ENCODE measurements at places on chromosomes 7 and 10.

DNA sequence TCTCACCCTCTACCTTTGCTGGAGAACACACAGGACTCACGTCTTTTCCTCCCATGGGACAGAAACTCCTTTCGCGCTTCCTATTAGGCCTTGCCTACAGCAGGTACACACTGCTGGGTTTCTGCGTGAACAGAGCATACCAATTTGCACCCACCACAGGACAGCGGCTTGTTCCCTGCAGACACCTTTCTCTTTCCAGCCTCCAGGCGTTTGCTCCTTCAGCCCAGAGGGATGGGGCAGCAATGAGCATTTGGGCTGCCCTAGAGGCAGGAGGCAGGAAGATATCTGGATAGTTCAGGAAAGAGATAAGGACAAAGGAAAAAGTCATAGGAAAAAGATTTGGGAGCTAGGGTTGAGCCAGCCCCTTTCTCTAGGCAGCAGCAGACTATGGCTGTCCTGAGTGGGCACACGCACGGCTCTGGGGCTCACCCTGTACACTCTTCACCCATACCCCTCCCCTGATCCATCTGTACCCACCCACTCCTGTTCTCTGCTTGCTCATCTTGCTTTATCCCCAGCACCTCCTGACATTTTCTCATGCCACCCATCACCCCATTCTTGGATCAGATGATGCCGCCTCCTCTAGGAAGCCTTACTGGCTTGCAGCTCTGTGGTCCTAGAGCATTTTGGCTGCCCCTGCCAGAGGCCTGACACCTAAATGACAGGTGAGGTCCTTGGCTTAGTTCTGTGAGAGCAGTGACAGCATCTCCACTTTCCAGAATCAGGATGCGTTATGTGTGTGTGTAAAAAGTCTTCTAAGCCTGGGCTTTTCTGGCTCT lies 40.7 kb upstream of the SPDYE3 start:
- DNase-seq = no peak

DNA sequence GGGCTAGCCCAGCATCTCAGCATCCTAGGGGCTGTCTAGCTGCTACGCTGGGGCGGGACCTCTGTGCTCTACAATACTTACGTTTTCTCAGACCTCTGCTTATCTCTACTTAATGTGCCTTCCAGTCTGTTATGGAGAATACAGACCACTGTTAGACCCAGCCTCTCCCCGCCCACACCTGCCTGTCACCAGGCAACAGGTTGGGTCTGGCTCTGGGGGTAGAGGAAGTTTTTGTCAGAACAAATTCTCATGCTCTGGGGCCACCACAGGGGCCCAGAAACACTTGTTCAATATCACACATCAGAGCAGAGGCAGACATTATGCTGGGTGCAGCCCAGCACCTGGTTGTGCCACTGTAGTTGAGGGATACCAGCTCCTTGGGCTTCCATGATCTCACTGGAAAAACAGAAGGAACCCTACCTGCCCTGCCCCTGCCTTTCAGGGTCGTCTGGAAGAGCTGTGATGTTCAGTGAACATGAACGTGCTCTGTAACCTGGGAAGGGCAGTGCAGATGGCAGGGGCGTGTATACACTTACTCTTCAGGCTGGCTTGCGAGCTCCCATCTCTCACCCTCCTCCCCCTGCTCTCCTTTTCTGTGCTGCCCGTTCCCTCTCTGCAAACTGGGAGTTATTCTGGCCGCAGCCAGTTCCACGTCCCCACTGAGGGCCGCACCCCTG lies 135.2 kb upstream of the PODXL start:
- DNase-seq = no peak

GRCh38 chr10:10222304-10222841 lies 795.3 kb upstream of the CELF2 start:
- no peak for DNase-seq

GRCh38 chr10:68597407-68597806 lies 37.3 kb downstream of the TET1 start:
- DNase-seq = no peak

GRCh38 chr7:128167042-128167701 lies 73.9 kb upstream of the LEP start:
- no peak for DNase-seq

DNA sequence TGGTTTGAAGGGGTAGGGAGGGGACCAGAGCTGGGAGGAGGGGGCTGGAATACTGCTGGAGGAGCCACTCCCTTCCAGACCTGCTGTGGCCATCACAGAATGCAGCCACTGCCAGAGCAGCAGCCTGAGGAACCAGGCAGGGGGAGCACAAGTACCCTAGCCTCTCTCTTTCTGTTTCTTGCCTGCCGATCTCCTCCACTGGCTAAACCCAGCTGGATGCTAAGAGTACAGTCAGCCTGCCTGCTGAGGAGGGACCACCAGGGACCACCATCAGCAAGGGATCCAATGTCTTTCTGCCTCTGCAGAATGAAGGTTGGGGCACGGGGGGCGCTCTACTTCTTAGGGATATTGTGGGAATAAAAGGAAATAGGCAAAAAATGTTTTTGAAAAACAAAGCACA lies 4.7 kb downstream of the BLVRA start:
- DNase-seq = no peak

DNA sequence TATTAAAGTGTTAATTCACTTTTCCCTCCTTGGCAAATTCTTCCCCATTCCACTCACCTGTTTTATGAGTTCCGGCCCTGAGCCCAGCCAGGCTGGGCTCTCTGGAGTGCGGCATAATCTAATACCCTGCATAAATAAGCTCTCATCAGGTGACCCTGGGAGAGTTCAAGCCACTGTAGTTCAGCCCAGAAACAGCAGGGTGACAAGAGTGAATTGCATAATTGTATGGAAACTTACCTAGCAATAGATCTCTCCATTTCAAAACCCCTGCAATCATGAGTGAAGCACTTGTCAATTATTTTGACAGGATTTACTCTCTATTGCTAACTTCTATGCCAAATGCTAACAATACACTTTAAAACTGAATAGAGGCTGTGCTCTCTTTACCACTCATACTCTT lies 94.7 kb downstream of the OSBPL3 start:
- no peak for DNase-seq

- DNase-seq = no peak
Observed at GRCh38 chr7:149721084-149721601, 52.2 kb downstream of the ZNF467 start.

GRCh38 chr7:82247814-82248433 lies 195.7 kb downstream of the CACNA2D1 start:
- no peak for DNase-seq

GRCh38 chr10:99908512-99908911 lies 101.2 kb downstream of the DNMBP start:
- DNase-seq = no peak

GRCh38 chr7:156956727-156957126 lies 7.2 kb downstream of the NOM1 start:
- DNase-seq = no peak

- DNase-seq = no peak
Observed at GRCh38 chr7:31545549-31545948, 31.7 kb downstream of the ITPRID1 start.

DNA sequence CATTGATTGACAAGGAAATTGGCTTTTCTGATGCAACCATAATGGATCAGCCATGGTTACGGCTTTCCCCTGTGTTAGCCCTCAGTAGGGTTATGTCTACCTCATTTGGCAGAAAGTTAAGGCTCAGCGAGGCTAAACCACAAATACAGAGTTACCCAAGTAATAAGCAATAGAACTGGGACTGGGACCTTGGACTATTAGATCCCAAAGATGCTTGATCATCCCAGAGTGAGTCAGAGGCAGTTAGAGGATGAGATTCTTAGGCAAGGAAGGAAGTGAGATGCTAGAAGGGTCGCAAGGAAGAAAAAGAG lies 401.4 kb downstream of the TNS3 start:
- no peak for DNase-seq

DNA sequence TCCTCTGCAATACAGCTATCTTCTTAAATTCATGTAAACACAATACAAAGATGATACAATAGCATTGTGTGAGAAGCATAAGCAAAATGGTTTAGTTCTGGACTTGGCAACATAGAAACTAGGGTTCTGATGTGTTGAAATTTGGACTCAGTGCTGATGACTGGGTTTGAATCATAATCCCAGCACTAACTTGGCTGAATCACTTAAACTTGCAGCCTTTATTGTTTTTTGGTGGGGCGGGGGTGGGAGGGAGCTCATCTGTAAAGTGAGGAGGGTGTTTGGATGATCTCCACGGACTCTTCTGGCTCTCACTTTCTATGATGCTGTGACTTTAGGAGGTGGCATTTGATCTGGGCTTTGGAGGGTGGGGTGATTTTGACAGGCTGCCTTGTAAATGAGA lies 158.2 kb downstream of the WNT2 start:
- DNase-seq = no peak

DNA sequence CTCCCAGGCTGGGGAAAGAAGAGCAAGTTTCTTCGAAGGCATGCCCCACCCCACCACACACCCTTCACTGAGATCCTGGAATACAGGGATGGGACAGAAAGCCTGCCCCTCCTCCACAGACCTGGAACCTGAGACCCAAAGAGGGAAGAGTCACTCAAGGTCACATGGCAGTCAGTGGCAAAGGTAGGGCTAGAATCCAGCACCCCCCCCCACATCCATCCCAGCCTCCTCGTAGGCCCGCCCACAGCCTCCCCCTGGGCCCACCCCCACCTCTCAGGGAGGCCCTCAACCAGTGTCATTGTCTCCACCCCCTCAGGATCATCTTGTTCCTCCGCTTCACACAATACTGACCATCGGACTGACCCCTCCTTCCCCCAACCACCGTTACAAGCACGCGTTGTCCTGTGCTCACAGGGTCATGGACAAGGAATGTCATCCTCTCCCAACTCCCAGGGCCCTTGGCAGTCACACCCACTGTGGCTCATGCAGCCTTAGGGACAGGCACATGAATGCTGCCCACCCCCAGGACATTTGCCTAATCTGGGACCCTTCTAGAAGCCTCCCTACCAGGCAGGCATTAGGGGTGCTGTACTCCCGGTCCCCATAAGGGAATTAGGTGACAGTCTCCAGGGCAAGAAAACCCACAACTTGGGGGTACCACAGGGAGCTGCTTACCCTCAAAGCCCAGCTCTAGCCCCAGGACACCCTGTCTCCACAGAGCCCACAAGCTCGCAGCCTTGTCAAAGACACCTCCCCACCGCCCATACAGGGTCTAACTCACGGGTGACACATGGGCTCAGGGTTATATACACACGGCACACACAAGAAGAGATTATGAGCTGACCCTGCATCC lies 1.4 kb downstream of the KCNH2 start:
- DNase-seq = no peak
